ENCODE measurements at places on chromosomes 16 and 17.
A peak's percentile ranks its signal among the peaks of the same experiment; 100 is the strongest.

- DNase-seq = no peak
These were observed 4.9 kb downstream of the CDH11 start for GRCh38 chr16:65116818-65117430.

GRCh38 chr16:27689711-27690110 lies 139.8 kb downstream of the KATNIP start:
- no peak for DNase-seq

GRCh38 chr16:13907431-13907830 lies 12.5 kb upstream of the ERCC4 start:
- no peak for DNase-seq

DNA sequence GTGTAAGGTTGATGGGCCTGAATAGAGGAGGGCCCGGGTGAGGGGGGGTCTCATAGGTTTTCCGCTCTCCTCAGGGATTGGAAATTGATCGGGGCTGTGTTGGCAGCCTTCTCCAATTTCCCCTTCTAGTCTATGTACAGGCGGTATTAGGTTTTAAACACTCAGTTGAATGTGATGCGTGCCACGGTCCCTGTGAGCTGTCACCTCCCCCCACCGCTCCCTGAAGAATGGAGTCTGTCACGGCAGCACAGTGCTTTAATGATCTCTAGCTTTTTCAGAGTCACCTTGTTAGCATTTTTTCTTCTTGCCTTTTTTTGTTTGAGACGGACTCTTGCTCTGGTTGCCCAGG lies 800 bp downstream of the COX4I1 start:
- DNase-seq = no peak

DNA sequence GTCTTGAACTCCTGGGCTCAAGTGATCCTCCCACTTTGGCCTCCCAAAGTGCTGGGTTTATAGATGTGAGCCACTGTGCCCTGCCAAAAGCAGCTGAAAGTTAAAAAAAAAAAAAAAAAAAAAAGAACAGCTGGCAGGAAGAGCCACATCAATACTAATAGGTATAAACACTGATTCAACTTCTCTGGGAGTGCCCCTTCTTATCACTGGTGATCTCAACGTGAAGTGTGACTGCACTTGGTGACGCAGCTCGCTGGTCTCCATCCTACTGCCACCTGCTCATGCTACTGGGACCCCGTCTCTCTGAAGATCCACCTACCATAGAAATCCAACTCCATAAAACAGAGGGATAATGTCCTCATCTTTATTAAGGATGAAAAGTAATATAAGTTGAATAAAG lies 40.8 kb downstream of the RNF157 start:
- no peak for DNase-seq

- DNase-seq = no peak
These were observed 7.2 kb upstream of the CCL8 start for GRCh38 chr17:34312080-34312479.

- no peak for DNase-seq
These were observed 26.1 kb downstream of the TNS4 start for GRCh38 chr17:40475234-40475908.

DNA sequence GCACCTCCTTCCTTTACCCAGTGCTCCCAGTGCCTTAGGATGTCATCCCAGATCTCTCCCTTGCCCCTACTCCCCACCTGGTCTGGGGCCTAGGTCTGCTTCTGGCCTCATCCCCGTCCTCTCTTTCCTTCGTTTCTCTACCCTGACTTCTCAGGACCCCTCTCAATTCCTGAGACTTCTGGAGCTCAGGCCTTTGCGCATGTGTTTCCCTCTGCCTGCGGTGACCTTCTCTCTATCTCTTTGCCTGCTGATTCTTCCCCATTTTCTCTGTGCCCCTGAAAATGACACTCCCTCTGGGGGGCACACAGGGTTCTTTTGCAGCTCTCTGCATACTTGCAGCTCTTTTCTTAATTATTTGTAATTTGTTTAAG lies 13.5 kb downstream of the ADORA2B start:
- DNase-seq = no peak

DNA sequence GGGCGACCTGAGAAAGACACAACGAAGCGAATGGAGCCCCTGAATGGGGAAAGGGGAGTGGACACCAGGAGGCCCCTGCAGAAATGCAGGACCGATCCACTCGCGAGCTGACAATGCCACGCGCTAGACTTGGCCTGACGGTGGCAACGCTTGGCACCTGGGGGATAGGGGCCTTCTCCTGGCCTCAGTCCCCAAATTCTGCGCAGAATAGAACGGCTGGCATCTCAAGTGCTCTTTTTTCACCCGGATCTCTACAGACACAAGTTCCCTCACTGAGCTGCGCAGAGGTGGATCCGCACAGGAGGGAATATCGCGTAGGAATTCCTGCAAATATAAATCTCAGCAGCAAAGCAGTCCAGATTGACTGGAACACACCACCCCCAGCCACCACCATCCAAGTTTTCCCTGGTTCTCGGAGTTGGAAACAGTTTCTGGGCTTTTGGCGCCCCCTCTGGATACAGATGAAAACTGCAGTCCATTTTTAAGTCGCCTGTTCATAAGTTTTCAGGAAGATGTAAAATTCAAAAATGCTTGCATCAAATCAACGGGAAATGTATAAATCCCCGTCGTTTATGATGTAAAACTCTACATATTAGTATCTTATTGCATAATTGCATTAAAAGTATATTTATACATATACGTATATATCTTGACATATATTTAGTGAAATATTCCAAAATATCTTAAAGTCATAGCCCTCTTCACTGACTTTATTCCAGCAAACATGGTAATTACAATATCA lies 2.3 kb upstream of the SOX9 start:
- DNase-seq = peak; percentile 65

DNA sequence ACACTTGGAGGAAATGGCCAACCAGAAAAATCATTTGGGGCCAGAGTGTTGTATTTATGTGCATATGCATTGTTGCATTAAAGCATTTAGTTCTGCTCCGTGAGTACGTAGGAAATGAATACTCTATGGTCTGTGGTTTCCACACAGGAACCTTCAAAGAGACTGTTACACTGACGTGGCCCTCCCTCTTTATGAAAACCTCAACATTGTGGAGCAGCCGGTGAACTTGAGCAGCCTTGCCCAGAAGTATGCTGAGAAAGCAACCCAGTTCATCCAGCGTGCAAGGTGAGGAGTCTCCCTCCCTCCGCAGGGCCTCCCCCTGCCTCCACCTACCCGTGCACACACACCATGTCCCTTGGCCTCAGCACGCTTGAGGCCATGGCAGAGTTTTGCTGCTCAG lies 65.2 kb downstream of the ARSG start:
- no peak for DNase-seq

GRCh38 chr16:7350806-7351205 lies 18.2 kb downstream of the RBFOX1 start:
- DNase-seq = no peak

GRCh38 chr17:78529251-78529650 lies 47.9 kb downstream of the DNAH17 start:
- DNase-seq = peak; percentile 45

DNA sequence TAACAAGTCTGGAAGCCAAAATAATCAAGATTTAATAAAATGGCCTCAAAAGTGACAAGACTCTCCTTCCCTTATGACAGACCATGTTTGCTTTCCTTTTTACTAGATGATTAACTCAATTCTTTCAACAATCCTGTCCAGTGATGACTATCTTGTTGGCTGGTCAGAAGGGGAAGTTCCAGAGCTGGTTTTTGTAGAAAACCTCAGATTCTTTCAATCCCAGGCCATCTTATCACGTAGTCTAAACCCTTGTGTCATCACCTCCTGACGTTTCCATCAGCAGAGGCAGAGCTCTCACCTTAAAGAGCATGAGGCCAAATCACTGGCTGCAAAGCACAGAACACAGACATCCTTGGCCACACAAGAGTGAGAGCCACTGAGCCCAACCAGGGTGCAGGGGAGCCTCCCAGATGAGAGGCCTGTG lies 125.3 kb downstream of the ANKRD11 start:
- DNase-seq = no peak

GRCh38 chr17:43368740-43369506 lies 29.9 kb upstream of the ARL4D start:
- peak; percentile 89 for DNase-seq

DNA sequence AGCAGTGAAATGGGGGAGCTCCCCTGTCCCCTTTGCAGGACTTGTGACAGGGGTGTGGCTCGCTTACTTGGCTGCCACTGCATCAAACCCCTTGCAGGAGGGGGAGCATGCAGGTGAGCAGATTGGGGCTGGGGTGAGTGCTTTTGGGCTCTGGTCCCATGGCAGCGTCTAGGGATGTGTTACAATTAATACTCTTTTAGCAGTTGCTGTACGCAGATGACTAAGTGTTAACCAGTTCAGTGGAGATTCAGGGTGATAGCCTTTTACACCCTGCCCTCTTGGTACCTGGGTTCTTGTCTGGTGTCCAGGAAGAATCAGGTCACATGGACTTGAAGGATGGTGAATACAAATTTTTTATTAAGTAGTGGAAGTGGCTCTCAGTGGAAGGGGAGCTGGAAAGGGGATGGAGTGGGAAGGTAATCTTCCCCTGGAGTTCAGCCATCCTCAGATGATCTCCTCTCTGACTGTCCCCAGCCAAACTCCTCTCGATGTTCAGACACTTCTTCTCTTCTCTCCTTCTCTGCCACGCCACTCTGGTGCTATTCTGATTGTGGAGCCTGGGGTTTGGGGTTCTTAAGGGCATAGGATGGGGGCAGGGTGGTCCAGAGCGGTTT lies 100.1 kb downstream of the MARF1 start:
- no peak for DNase-seq

DNA sequence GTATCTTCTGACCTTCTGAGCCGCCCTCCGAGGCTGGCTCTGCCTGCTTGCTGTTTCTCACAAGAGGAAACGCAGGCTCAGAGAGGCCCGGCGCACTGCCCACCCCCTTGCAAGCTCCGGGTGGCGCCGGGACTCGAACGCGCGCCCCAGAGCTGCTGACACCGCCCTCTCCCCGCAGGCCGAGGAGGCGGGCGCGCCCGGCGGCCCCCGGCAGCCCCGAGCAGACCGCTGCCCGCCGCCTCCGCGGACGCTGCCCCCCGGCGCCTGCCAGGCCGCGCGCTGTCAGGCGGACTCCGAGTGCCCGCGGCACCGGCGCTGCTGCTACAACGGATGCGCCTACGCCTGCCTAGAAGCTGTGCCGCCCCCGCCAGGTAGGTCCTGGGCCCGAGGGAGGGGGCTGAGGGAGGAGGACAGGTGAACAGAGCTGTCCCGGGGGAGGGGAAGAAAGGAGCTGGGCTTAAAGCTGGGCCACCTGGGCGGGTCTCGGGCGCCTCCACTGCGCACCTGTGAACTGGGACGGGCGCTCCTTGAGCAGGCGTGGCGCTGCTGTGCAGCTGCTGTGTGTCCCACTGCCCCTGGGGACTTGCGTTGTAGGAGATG lies 18.2 kb downstream of the WFDC1 start:
- DNase-seq = no peak

GRCh38 chr16:57783116-57783515 lies 19.2 kb downstream of the KIFC3 start:
- no peak for DNase-seq

DNA sequence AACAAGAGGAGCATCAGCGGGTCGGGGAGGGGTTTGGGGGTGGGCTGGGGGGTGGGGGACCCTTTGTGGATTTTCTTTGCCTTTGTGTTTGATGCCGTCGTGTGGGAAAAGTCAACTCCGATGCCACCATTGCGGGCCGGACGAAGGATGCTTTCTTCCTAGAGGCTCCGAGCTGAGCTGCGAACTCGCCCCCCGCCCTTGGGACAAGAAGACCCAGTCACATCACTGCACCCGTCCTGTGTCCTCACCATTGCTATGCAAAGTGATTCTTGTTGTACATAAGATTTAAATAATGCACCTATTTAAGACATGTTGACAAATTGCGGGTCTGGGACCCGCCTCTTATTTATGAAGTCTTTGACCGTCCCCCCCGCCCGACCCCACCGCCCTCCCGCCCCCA lies 69.0 kb upstream of the PLCG2 start:
- no peak for DNase-seq

- no peak for DNase-seq
These were observed 9.4 kb downstream of the CYBC1 start for GRCh38 chr17:82440991-82441627.

DNA sequence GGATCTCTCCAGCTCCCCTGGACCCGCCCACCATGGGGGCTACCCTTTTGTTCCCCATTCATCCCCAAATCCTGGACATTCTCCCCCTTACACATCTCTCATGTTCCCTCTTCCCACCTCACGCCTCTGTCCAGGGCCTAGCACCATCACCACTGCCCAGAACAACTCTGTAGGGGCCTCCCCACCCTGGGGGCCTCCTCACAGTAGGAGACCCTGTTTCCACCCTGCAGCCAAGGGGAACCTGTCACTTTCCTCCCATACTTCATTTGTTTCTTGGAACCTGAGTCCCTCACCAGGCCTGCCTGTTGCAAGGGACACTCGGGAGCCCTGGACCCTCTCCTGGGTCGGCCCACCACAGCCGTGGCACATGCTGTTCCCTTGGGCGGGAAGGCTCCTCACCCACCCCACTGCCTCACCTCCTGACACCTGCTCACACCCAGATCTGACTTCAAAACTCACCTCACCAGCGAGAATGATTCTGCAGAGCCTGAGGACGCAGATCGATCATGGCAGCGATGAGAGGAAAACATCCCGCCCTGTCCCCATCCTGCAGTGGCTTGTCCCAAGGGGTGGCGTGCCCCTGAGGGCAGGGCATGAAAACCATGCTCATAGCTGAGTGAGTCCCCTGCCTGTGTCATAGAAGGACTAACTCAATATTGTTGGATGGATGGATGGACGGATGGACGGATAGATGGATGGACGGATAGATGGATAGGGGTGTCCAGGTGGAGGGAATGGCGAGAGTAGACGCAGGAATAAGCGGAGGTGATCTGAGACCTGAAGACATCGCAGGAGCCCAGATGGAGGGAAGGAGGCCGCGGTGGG lies 6.8 kb upstream of the RASD1 start:
- DNase-seq = no peak

DNA sequence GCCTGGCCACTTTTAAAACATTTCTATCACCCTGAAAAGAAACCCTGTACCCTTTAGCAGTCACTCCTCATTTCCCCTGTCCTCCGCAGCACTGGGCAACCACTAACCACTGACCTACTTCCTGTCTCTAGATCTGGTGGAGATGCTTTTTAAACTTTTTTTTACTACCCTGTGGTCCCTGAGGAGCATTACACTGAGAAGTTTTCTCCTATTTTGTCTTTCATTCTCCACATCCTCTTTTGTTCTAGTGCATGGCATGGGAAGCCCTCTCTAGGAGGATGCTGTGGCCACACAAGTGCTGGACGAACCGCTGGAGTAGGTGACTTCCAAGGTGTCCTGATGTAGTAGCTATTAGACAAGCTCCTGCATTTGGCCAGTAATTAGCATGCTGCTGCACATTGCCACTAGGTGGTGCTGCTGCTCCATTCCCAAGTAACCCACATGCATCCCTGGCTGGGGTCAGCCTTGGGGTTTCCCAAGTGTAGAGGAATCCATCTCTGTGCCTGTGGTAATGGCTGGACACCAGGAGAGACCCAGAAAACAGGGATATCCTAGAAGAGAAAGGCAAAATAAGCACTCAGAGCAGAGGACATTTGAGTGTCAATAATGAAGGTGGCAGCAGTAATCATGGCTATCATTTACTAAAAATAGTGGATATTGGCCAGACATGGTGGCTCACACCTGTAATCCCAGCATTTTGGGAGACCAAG lies 143.8 kb upstream of the CRHR1 start:
- DNase-seq = peak; percentile 79

- DNase-seq = no peak
These were observed 47.1 kb downstream of the CYTH1 start for GRCh38 chr17:78734793-78735641.
